A172 (cell line): ENCODE measurements at places on chromosomes 2 and 18.

DNA sequence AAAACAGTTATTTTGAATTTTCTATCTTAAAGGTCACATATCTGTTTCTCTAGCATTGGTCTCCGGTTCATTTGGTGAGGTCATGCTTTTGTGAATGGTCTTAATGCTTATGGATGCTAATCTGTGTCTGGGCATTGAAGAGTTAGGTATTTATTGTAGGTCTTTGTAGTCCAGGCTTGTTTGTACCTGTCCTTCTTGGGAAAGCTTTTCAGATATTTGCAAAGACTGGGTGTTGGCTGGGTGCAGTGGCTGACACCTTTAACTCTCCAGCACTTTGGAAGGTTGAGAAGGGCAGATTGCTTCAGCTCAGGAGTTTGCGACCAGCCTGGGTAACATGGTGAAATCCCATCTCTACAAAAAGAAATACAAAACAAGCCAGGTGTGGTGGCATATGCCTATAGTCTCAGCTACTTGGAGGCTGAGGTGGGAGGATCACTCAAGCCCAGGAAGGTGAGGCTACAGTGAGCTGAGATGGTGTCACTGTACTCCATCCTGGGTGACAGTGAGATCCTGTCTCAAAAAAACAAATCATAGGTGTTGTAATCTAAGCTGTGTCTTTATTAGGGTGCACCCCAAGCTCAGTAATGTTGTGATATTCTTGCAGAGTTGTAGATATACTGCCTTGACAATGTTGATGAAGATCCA is 82.3 kb downstream of the FAM117B start:
- no peak for DNase-seq

- no peak for DNase-seq
Observed at GRCh38 chr2:129810521-129810920, 168.9 kb upstream of the RAB6C start.

- peak; percentile 47 for DNase-seq
Observed at GRCh38 chr2:182666674-182667314, 49.3 kb upstream of the DNAJC10 start.

DNA sequence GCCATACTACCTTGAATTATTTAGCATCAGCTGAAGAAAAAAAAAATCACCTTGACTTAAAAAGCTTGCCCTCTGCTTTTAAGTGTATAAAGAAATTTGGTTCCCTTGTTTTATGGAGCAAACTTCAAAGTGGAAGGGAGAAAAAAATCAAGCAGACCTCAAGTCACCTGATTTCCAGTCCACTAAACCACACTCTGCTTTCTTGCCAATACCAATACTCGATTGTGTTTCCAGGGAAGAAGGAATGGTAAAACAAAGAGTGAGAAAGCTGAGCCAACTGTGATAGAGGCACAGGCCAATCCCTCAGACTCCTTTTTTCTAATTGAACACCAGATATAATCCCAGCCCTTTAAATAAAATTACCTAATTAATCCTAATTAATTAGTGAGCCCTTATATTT is 587.3 kb downstream of the ARHGAP15 start:
- DNase-seq: no peak

DNA sequence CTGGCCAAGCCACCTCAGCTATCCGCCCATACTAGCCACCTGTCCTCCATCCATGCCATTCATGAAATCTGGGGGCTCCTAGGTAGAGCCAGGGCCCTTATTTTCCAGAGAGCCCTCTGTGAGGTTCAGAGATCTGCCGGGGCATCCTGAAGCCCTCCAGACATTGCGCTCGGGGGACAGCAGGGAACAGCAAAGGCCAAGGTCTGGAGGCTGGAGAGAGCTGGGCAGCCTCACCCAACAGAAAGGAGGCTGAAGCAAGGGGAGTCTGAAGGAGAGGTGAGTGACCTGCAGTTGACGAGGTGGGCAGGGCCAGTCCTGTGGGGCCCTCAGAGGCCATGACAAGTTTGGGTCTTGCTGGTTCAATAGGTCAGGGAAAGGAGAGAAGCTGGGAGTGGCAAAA is 8.6 kb upstream of the DES start:
- DNase-seq: no peak

GRCh38 chr2:235537587-235537986 is 43.7 kb downstream of the AGAP1 start:
- no peak for DNase-seq

DNA sequence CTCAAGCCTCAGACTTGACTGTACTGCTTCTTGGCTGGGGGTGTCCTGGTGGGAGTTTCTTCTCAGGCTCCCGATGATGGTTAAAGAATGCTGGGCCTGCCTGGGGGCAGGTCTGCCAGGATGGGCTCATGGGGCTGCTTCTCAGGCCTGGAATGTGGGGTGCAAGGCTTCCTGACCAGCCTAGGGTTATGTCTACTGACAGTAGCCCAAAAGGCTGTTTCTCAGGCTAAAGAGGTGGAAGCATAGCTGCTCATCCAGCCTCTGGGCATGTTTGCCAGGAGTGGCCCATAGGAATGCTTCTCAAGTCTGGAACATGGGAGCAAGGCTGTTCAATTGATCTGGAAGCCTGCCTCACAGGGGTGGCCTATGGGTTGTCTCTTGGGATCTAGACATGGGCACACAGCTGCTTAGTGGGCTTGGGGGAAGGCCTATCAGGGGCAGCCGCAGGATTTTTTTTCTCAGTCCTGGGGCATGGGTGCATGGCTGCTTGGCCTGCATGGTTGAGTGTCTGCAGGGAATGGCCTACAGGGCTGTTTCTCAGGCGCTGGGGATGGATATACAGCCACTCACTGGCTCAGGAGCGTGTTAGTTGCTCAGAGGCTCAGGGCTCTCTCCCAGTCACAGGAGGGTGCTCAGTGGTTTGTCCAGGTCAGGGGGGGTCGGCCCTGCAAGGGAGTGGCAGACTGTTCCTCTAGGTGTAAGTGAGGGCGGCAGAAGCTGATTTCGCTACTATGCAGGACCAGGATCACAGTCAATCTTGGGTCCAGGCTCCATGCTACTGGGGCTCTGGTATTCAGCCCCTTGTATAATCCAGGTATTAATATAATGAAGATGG is 617.3 kb upstream of the REG3G start:
- no peak for DNase-seq

- DNase-seq: no peak
Observed at GRCh38 chr2:206833291-206833690, 67.9 kb downstream of the FASTKD2 start.

DNA sequence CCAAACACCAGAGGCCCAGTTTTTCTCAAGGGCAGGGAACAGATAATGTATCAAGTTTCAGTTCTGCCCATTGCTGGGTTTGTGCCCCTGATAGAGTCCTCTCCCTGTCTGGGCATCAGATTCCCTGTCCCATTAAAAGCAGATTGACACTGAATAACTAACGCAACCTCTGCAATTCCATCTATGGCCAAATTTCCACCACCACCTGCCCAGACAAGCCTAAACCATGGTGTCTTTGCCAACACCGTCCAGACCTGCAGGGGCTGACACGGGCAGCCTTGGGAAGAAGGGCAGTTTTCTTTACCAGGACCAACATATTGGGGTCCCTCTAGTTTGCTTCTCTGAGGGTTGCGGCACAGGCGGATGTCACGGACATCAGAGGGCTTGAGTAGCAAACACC is 26.4 kb upstream of the PAX8 start:
- no peak for DNase-seq

DNA sequence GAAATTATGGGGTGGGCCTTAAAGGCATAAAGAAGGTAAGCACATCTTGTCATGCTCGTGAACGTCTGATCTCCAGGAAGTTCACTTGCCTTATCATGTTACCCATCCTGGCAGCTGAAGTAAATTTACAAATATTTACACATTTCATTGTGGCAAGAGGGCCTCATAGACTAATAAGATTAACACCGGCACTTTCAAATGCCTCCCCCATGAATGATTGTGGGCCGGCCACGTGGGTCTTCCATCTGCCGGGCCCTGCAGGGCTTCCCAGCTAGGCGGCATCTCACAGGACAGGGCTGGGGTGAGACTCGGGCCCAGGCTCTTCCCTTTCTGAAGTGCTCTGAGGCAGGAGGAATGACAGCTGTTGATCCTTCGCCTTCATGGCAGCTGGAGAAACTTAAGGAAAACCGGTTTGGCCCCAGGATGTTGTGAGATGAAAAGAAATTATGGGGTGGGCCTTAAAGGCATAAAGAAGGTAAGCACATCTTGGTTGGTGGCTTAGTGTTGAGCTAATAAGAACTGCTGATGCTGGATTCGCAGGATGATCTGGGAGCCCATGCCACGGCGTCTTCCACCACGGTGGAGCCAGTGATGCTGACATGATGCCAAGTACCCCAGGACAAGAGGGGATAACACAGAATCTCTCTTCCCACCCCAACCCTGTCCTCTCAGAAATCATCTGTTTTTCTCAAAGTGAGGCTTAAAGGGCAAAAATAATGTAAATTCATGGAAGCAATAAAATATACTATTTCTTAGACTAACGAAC is 176.3 kb downstream of the SEPTIN10 start:
- DNase-seq: no peak

GRCh38 chr2:240793313-240794177 is 26.5 kb downstream of the KIF1A start:
- no peak for DNase-seq

- DNase-seq: no peak
Observed at GRCh38 chr2:235006986-235007385, 55.2 kb downstream of the SH3BP4 start.

- DNase-seq: no peak
Observed at GRCh38 chr2:228086561-228086960, 94.9 kb downstream of the SPHKAP start.

GRCh38 chr2:88096708-88097107 is 29.1 kb downstream of the SMYD1 start:
- no peak for DNase-seq

DNA sequence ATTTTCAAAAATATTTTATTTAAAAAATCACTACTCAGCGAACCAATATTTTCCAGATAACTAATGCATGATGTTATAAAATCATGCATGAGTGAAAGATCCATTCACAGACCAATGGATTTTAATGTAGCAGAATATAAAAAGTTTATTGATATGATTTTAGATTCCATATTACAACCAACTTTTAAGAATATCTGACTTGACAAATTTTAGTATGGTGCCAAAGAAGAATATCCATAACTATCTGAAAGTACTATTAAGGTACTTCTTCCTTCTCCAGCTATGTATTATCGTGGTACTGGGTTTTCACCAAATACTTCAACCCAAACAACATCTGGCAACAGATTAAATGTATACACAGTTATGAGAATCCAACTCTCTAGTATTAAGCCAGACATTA is 99.9 kb upstream of the NOSTRIN start:
- DNase-seq: no peak

DNA sequence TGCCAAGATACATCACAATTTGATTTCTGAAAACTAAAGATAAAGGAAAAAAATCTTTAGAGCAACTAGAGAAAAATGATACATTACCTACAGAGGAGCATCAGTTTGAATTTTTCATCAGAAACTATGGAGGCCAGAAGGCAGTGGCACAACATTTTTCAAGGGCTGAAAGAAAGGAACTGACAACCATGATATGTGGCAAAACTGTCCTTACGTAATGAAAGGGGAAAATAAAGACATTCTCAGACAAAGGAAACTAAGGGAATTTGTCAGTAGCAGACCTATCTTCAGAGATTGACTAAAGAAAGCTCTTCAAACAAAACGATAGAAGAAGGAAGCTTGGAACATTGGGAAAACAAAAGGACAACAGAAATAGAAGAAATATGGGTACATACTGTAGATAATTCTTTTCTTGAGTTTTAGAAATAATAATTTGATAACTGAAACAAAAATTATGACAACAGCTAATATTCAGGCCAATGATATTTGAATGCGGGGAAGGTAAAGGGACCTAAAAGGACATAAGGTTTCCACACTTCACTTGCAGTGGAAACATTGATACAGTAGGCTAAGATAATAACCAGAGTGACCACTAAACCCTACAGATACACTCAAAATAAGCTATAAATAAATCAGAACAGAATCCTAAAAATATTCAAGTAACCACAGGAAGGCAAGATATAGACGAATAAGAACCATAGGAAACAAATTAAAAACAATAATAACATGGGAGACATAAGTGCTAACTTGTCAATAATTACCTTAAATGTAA is 70.0 kb upstream of the NPAS2 start:
- DNase-seq: no peak

- no peak for DNase-seq
Observed at GRCh38 chr18:55355223-55355622, 232.8 kb downstream of the TCF4 start.

DNA sequence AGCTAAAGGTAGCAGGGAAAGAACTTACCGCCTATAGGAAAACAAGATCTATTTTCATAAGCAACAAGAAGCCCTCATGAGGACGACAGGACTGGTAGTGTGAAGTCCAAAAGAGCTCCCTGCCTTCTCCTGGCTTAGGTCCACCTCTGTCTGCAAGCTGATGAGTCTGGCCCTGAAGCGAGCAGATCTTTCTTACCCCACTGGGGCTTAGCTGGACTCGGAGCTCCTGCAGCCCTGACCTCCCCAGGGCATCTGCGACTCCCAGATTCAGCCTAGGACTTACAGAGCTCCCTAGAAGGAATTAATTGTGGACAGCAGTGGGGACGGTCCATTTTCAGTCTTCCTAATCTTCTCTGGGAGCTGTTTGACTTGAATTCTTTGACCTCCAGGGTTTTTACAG is 53.7 kb downstream of the MCFD2 start:
- no peak for DNase-seq

GRCh38 chr2:148704247-148704646 is 59.7 kb downstream of the EPC2 start:
- no peak for DNase-seq

GRCh38 chr2:439077-439476 is 151.2 kb upstream of the ALKAL2 start:
- DNase-seq: no peak

- DNase-seq: no peak
Observed at GRCh38 chr2:86000131-86000937, 105.4 kb downstream of the POLR1A start.

DNA sequence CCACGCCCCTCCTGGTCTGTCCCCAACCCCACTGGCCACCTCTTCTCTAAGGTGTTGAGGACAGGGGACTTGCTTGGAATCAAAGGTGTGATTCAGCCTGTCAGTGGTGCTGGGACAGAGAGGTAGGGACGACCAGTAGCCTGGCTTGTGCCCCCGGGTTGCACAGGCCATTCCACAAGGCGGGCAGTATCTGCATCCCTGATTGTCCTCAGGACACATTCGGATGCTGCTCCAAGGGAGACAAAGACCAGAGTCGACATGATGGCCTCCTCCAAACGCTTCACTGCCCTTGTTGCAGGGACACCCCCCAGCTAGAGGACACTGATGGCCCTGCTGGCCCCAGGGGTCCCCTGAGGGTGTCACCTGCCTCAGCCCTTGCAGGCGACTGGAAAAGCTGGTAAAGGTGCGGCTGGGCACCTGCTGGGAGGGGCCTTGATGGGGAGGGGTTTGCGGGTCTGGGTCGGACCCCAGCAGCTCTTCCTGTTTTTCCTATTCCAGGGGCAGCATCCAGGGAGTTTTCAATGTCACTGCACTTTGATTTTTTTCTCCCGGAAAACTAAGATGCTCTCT is 98.0 kb downstream of the PTGR3 start:
- DNase-seq: no peak

- DNase-seq: no peak
Observed at GRCh38 chr2:174919947-174920595, 85.1 kb downstream of the CHN1 start.

DNA sequence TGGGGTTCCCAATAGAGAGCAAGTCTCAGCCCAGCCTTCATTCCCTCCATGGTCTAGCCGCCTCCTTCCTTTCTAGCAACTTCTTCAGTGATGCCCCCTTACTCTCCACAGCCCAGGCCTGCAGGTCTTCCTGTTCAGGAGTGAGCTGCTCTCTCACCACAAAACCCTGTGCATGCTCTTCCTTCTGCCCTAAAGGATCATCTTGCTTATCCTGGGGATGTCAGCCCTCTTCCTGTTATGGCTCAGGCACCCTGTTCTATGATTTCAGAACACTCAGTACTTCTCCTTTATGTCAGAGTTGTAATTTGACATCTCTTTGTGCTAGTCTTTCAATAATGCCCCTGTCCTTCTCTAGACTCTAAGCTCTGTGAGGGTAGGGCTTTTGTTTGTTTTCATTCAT is 19.4 kb downstream of the TMEM178A start:
- DNase-seq: no peak
